GM06990 (cell line): ENCODE measurements at places on chromosomes 13 and 19.

GRCh38 chr13:26012995-26013394 is 38.8 kb downstream of the SHISA2 start:
- DNase-seq: no peak

- DNase-seq: no peak
Observed at GRCh38 chr13:34076943-34077703, 259.2 kb downstream of the RFC3 start.

DNA sequence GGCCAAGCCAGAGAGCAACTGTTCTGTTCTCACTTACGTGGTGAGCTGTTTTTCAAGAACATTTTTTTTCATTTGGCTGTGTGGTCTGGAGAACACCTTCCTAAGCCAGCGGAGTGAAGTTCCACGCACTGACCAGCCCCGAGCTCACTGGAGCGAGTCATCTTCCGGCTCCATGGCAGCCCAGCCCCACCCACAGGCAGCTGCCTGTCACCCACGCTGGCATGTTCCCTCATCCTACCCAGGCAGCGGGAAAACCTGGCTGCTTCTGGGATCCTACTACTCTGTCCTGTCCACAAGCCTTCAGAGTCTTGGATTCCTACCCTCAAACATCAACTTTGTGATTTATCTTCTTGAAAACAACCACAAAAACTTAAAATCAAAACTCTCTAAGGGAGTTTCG is 76.2 kb downstream of the GGACT start:
- DNase-seq: no peak

DNA sequence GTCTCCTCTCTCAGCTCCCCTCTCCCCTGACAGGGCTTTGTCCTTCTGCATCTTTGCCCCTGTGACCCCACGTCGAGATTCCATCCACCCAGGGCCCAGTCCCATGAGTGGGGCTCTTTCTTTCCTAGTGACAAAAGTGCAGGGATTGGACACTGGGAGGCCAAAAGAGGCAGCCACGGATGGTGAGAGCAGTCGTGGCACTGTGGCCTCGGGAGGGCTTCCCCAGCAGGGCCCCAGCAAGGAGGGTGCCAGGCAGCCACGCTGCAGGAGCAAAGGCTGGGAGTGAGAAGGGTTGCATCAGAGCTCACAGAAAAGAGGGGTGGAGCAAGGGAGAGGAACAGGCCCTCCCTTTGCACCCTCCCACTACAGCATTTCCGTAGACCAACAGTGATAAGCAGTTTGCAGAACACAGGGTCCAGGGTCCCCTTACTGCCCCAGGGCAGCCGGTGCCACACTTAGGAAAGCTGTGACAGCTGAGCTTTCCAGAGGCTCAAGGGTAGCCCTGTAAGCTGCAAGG is 4.9 kb downstream of the ZSCAN1 start:
- no peak for DNase-seq

GRCh38 chr19:38170334-38170733 is 53.7 kb downstream of the DPF1 start:
- no peak for DNase-seq

DNA sequence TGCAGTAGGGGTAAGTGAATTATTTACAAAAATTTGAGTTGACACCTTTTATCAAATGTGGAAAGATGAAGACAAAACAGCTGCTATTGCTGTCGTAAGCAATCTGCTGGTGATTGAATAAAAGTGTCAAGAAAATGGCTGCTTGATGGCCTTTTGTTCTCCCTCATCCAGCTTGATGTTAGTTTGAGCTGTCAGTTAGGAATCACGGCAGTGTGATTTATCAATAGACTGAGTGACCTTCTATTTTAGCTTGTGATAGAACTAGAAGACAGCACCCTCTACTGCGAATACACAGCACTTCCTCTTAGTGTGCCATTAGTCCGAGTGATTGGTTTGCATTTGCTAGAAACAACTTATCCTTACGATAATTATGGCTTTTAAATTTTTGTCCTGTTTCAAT is 76.3 kb downstream of the MZT1 start:
- DNase-seq: no peak

DNA sequence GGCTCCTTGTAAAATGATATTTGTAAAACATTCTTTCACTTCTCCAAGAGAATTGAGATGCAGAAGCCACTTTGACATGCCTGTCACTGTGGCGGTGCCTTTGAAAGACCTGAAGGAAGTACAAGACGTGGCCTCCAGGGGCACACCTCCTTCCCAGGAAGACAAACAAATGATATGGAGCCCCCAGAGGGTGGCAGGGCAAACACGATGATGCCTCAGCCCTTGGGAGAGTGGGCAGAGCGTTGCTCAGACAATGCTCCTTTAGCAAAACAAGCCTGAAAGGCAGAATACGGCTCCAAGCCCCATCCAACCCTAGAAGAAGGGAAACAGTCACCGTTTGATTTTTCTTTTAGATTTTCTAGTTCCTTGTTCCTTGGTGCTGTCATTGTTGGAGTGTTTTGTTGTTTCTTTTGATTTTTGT is 9.2 kb upstream of the ATP12A start:
- no peak for DNase-seq

DNA sequence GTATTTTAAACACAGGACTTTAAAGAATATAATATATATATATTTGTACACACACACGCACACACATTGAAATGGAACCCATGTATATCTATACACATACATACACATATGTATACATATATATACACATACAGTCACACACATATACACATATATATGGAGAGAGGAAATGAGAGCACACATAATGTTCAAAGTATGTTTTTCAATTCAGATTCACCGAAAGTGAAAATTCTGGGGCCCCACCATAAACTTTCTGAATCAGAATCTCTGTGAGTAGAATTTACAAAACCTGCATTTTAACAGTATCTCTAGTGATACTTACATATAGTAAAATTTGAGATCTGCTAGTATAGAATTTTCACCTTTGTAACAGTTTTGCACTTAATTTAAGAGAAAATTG is 60.4 kb upstream of the OBI1 start:
- DNase-seq: no peak

DNA sequence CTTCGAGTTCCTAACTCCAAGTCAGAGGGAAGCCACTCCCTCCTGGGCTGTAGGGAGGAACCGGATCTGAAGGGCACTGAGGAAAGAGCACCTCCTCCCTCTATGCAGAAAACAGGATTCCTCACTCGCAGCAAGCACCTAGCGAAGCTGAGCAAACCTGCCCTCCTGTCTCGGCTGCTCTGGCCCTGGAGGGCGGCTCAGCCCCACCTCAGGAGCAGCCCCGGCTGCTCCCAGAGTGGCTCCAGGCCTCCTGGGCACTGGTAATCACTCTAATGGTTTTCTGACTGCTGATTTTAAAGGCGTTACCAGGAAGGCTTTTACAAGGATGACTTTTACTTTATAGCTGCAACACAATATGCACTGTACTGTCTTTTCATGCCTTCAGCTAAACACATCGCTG is 312.5 kb downstream of the TEX29 start:
- DNase-seq: no peak

DNA sequence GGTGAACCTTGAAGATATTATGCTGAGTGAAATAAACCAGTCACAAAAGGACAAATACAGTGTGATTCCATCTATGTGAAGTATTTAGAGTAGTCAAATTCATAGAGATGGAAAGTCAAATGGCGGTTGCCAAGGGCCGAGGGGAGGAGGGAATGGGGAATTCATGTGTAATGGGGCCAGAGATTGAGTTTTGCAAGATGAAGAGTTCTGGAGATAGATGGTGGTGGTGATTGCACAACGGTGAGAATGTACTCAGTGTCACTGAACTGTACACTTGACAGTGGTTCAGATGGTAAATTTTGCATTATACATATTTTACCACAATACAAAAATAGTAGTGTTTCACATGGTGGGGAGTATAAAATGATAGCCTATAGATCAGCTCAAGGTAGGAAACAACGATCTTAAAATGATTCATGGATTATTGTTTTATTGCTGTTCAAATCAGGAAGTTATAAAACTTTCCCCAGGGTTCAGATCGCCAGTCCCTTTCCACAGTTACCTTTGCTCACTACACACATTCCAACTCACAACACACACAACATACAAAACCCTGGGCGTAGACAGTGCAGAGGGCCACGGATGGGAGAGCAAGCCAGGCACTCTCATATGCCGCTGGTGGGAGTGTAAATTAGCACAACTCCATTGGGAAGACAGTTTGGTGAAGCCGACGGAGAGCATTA is 219.9 kb downstream of the ZIC5 start:
- no peak for DNase-seq

DNA sequence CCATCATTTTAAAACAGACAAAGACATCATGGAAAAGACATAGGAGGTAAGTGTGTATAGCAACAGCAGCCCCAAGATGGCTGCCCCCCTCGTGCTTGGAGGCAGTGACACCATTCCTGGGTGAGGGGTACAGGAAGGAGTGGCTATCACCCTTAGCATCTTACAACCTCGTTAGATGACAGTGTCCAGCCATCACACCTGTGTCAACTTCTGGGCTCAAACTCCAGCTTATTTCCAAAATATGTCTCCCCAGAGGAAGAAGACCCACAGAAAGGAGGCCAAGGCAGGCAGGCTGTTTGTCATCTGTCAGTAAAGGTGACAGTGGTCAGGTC is 27.5 kb downstream of the EPS15L1 start:
- DNase-seq: peak; percentile 46

DNA sequence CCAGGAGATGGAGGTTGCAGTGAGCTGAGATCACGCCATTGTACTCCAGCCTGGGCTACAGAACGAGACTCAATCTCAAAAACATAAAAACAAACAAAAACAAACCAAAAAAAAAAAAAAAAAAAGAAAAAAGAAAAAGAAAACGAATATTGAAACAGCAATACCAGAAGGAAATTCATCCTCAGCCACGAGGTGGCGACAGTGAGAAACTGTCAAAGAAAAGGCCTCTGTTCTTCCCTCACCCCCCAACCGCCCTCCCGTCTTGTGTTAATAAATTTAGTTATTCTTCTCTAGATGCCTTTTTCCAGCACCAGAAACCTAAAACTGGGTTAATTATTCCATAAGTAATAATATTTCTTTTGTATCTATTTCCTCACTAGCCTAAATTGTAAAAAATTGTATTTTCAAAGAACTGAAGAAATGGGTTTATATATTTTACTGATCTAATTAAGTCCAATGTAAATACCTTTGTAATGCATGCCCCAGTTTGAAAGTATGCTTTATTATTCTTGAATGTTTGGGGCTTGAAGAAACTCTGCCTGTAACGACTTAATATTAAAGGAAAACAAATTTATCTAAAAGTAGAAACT is 38.6 kb downstream of the LIG4 start:
- DNase-seq: no peak

DNA sequence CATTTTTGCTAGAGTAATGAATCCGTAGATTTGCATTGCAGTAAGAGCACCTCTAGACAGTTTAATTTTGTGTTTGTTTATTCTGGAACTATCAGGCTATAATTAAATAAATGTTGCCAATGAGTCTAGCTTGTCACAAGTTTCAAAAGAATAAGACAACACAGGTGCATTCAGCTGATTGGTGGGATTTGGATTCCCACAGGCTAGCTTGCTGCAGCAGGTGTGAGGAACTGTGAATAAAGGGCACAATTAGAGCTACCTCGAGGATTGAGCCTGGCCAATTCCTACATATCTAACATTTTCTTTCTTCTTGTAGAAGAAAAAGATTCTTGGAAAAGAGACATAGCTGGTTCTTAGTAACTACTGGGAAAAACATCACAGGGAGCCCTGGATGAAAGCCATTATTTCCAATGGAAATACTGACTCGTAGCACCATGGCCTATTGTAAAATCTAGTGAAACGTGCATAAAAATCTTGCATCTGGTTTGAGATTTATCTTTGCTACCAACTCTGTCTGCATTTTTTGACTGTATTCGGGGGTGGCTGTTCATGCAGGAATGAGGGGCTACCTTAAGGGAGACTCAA is 360.9 kb downstream of the FGF9 start:
- DNase-seq: no peak
